Stimulated activated CD8-positive, alpha-beta memory T cell treated with anti-CD3 and anti-CD28 coated beads, Interleukin-2, amount 100 ng/mL, for 48 hours (primary cell): ENCODE measurements at places on chromosomes 5 and 9.
A peak's percentile ranks its signal among the peaks of the same experiment; 100 is the strongest.

DNA sequence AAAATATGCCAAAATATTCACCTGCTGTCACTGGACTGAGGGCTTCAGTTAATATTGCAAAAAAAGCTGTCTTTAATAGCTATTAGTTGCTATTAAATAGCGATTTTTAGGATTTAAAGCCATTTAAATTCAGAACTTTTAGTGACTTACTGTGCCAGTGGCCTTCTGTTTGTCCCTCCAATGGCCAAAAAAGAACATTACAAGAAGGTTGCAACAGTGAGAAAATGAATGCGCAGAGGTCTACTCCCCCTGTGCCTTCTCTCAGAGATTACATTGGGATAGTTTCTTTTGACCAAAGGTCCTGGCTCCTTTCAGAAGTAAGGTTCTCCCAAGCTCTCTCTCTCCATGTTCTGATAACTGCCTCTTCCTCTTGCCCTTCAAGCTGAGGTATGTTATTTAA is 930.3 kb upstream of the ARRDC3 start:
- DNase-seq: no peak

DNA sequence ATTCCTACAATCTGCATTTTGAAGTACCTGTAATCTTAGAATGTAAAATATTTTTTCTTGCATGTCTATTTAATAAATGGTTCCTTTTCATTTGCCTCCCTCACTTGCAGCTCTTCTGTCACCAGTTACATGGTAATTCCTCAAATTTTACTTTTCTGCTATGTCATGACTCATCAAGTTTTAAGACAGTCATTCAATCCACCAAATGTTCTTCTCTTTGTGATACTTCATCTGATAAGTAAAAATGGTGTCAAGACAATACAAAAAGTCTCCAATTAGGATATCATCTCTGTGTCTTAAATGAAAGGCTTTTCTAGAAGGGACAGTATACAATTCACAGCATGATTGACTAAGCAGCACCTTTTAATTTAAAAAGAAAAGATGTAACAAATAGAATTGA is 104.9 kb upstream of the FTMT start:
- DNase-seq: no peak

DNA sequence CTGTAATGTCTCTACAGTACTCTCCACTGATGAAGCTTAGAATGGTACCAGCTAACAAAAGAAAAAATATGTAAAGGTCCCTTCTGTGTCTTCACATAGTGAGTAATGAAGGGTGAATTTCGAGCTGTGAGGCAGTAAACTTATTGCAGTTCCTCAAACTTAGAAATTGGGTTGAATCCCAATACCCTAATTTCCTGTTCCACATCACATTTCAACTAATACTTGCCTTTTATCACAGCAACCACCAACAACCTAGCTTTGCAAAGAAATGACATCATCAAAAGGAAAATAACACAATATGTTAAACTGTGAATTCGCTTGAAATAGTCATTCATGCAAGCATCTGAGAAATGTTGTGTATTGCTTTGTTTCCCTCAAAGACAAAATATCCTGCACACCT is 9.4 kb upstream of the TNFAIP8 start:
- DNase-seq: no peak

DNA sequence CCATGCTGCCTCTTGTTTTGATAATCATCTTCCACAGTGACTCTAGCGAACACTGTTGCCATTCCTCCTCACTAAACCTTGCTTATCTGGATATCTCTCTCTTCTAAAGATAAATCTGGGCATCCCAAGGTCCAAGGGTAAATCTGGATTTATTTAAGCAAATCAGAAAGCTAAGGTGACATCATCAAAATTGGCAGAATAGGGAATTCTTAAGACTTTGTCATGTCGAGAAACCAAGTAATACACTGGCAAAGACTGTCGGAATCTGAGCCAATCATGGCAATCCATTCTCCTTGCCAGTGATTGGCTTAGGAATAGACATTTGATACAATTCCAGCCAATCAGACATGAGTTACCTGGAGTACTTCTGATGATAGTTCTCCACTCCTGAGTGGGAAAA is 362.7 kb upstream of the PTGER4 start:
- DNase-seq: no peak

DNA sequence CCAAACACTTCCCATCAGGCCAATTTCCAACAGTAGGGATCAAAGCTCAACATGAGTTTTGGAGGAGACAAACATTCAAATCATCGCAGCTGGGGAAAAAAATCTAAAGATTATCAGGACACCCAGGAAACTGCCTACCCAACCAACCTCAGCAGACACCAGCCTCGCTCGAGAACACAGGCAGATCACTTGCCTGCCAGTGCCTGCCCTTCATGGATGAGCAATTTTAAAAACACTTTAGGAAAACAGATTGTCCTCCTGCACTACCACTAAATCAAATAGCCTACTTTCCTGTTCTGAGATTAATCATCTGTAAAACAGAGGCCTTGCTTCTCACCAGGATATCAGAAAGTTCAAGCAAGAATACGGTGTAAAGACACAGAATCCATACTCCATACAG is 14.7 kb upstream of the TMEM174 start:
- no peak for DNase-seq

DNA sequence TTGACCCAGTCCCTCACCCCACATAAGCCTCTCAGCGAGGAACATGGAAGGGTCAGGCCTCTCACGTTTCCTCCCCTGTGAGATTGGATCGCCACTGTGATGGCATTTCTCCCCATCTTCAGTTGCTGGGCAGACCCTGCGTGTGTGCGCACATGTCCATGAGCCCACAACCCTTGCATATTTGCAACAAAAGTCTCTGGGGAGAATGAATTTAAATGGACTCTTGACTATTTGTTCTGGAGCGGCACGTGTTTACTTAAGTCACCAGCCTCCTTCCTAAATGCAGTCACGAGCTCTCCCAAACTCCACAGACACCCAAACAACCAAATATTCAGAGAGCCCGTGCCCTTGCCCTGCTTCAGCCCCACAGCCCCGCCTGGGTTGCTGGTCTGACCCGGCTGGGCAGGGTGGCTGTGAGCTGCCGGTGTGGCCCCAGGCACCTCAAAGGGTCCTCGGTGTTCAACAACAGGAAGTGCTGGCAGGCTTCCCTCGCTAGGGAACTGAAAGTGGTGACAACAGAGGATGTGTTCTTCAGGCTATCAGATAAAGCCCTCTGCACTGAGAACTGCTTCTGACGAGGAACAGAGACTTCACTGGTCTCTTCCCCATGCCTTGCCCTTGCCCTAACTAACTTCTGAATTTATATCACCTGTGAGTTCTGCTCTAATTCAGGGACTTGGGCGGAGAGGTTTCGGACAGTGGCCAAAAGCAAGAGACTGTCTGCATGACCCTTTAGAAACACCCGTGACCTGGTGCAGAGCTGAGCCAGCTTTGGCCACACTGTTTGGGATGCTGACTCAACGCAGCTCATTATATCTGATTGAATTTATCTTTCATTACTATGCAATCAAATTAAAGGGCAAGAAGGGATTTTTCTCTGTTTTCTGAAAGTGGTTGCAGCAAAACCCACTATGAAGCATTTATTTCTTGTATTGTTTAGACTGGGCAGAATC is 19.2 kb upstream of the CD180 start:
- peak; percentile 52 for DNase-seq

GRCh38 chr5:169121630-169122420 is 179.1 kb downstream of the SLIT3 start:
- DNase-seq: no peak

- peak; percentile 24 for DNase-seq
These were observed 19.3 kb downstream of the CDKN2A start for GRCh38 chr9:21974722-21975409.

DNA sequence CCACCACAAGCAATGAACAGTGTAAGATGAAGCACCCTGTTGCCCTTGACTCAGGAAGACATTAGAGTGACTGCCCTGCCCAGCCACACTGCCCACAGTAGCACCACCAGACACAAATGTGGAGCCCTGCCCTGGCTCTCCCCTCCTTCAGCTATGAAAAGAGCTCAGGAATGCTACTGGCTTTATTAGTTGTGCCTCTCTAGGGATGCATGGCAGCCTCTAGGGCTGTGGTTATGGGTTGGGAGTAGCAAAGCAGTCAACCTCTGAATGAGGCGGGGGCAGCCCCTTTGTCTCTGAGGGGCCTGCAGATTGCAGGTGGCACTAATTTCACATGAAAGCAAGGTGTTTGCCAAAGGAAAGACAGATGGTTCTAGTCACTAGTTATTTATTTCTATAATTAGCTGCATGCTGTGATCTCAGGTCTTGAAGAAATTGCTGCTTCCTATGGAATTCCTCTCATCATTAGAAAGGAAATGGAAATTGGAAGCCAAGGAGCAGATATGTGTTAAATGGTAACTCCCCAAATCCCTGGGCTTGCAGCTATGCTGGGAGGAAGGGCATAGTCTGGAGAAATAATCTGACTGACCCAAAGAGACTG is 259.4 kb downstream of the TLR4 start:
- no peak for DNase-seq

DNA sequence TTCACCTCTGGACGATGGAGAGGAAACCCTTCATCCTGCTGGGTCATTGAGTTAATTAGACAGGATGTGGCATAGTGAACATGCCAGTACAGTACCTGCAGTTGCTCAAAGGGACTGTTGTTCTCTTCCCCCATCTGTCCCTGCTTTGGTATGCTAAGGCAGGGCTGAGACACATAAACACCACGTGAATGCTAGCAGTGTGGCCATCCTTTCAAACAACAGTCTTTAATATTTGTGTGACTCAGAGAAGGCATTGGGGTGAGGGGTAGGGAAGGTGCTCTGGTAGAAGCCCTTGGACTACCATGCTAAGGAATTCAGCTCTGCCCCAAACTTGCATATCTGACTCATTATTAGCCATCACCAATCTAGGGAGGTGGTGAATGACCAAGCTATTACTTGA is 180.2 kb upstream of the ZNF618 start:
- no peak for DNase-seq
